HCT116 (cell line): ENCODE measurements at places on chromosomes 2 and 18.

GRCh38 chr2:67772216-67773170 is 290.3 kb downstream of the C1D start:
- DNase-seq = no peak

- DNase-seq = no peak
These were observed 68.7 kb upstream of the RBM44 start for GRCh38 chr2:237729681-237730475.

GRCh38 chr18:45837283-45838070 is 12.0 kb downstream of the SIGLEC15 start:
- DNase-seq = no peak

DNA sequence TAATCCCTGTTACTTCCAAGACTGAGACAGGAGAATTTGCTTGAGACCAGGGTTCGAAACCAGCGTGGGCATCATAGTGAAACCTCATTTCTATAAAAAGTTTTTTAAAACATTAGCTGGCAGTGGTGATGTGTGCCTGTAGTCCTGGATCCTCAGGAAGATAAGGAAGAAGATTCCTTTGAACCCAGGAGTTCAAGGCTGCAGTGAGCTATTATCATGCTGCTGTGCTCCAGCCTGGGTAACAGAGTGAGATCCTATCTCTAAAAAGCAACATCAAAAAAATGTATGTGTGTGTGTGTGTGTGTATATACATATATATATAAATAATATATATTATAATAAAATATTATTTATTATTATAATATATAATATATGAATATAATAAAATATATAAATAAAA is 1417.6 kb upstream of the CDH2 start:
- DNase-seq = no peak

GRCh38 chr2:197136452-197136851 is 174.1 kb downstream of the ANKRD44 start:
- DNase-seq = no peak

DNA sequence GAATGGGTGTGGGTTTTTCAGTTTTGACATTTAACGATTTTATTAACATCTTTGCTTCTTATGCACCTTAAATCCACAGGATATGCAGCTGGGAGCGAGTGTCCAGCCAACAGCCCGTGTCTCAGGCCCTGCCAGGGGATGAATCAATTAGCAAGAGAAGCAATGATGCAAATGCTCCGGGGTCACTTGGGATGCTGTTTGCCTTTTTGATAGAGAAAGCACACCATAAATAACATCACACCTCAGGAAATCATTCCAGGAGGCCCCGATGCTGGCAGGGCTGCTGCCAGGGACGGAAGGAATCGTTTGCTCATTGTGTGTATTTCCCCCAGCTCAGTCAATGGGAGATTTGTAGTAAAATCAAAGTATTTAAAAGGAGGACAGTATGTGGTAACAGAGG is 394.0 kb upstream of the HNRNPA3 start:
- no peak for DNase-seq

GRCh38 chr18:67428805-67429204 is 87.7 kb downstream of the DSEL start:
- no peak for DNase-seq
